ENCODE measurements at places on chromosomes 6 and 20. TPM values are rescaled to one million over a fixed set of nuclear protein-coding genes. Genes with fewer than 3 reads are reported as not detected.

GRCh38 chr6:52102405-52102804, 15.0 kb upstream of the PKHD1 start:
- no peak for DNase-seq

DNA sequence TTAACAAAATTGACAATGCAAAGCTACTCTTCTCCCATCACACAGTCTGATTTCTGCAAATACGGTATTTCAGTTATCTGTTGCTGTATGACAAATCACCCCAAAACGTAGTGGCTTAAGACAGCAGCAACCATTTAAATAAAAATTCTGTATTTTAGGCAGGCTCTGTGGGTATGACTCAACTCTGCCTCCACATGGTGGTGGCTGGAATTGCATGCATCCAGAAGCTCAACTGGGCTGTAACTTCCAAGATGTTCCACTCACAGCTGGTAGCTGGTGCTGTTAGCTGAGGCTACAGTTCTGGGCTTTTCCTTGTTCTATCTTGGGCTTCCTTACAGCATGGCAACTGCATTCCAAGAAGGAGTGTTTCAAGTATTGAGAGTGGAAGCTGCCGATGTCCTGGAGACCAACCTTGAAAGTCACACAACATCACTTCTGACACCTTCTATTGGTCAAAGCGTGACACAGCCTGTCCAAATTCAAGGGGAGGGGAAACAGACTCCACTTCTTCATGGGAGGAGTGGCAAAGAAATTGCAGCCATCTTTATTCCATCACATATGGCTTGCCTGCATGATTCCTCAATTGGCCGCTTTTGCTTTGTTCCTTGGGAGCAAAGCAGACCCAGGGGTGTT, 39.7 kb upstream of the TULP1 start:
- no peak for DNase-seq

DNA sequence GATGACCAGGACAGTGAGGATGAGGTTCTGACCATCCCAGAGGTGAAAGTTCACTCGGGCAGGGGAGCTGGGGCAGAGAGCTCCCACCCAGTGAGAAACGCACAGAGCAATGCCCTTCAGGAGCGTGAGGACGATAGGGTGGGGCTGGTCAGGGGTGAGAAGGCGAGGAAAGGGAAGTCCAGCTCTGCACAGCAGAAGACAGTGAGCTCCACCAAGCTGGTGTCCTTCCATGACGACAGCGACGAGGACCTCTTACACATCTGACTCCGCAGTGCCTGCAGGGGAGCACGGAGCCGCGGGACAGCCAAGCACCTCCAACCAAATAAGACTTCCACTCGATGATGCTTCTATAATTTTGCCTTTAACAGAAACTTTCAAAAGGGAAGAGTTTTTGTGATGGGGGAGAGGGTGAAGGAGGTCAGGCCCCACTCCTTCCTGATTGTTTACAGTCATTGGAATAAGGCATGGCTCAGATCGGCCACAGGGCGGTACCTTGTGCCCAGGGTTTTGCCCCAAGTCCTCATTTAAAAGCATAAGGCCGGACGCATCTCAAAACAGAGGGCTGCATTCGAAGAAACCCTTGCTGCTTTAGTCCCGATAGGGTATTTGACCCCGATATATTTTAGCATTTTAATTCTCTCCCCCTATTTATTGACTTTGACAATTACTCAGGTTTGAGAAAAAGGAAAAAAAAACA, 16.6 kb upstream of the SLC22A1 start:
- no peak for DNase-seq

GRCh38 chr6:111129013-111129412, 41.7 kb downstream of the SLC16A10 start:
- peak; percentile 75 for DNase-seq

GRCh38 chr6:3022765-3023662, 23.3 kb downstream of the NQO2 start:
- DNase-seq, result no peak

GRCh38 chr20:45011108-45011526, 44.8 kb downstream of the STK4 start:
- DNase-seq, result peak; percentile 33

DNA sequence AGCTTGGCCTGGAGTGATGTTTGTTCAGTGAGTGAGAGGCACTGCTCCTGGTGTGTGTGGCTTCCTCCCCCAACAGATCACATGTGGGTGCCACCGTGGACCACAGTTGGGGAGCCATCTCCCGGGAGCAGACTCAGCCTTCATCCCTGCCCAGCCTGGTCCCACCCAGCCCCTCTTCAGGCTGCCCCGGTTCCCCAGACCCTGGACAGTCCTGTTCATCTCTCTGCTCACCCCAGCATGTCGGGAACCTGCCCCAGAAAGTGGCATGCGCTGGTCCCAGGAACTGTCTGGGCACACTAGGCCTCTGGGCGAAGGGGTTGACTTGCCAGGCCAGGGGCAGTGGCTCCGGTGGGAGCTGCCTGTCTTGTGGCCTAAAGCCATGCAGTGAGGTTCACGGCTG, 21.5 kb upstream of the PPP1R3G start:
- DNase-seq, result no peak

- DNase-seq, result no peak
Observed at GRCh38 chr6:136465766-136466303, 84.4 kb downstream of the MAP7 start.

DNA sequence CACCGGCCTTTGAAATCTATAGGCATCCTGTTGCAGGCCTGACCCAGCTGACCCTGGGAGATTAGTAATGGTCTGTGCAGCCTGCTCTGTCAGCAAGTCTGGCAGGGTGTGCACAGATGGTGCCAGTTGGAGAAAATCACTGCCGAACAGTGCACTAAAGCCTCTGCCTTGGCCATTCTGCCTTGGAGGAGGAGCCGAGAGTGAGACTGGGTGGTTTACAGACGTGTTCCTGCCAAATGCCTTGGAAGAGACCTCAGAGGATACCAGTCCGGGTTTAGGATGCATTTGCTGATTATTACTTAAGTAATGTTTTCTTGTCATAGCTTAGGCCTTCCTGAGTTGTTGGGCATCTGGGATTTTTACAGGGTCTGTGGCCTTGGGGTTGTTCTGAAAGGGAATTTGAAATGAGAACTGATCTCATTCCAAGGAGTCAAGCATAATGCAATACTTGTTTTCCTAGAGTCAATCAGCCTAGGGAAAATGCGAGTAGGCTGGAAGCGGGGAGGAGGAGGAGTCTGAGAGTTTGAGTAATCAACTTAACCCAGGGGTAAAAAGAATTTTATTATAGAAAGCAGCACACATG, 292.1 kb downstream of the SOX4 start:
- DNase-seq, result peak; percentile 96

GRCh38 chr6:80923816-80924215, 817.3 kb downstream of the BCKDHB start:
- no peak for DNase-seq

DNA sequence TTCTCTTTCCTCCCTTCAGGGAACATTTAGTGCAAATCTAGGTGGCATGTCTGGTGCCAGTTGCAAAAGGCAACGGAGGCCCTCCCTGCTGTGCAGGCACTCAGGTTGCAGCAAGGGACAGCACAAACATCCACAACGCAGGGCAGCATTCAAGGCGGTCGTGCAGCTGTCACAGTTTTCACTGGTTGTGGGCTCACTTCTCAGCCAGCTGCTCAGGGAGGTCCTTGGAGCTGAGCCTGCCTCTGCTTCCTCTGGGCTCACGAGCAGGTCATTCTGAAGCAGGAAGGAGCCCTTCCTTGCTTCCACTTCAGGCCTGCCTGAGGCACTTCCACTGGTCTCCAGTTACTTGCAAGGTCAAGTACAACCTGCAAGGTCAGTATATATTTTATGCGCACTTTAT, 3.8 kb upstream of the NPEPL1 start:
- no peak for DNase-seq

GRCh38 chr6:41877051-41877680, 18.0 kb downstream of the USP49 start:
- DNase-seq, result no peak

DNA sequence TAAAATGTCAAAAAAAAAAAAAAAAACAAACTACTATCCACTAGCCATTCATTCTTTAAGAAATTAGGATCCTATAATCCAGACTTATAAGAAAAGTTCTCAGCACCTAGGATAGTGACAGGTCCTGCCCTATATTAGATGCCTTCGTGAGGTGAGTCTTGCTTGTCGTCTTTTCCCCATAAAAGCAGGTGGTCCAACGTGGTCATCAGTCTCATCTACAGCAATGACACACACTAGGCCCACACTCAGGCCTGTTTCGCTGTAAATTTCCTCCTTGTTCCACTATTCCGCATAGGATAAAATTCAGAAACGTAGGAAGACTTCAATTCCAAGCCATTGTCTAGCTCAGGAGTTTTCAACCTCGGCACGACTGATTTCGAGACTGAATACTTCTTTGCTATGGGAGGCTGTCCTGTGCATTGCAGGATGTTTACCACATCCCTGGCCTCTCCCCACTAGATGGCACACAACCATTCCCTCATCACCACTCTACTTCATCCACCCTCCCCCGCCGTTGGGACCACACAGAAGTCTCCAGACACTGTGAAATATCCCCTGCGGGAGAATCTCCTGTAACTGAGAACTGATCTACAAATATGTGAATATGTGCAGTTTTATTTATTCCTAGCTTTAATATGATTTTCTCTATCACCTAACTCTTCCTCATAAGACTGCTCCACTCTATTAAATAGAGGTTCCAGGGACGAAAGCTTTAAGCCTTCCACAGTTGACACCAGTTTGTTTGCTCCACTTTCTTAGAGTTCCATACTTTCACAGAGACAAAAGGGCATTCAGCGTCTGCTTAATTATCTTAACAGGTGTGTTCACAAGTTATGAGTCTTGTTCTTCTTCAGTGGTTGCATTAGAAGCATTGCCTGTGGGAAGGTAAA, 346.3 kb downstream of the BMP2 start:
- DNase-seq, result peak; percentile 31

DNA sequence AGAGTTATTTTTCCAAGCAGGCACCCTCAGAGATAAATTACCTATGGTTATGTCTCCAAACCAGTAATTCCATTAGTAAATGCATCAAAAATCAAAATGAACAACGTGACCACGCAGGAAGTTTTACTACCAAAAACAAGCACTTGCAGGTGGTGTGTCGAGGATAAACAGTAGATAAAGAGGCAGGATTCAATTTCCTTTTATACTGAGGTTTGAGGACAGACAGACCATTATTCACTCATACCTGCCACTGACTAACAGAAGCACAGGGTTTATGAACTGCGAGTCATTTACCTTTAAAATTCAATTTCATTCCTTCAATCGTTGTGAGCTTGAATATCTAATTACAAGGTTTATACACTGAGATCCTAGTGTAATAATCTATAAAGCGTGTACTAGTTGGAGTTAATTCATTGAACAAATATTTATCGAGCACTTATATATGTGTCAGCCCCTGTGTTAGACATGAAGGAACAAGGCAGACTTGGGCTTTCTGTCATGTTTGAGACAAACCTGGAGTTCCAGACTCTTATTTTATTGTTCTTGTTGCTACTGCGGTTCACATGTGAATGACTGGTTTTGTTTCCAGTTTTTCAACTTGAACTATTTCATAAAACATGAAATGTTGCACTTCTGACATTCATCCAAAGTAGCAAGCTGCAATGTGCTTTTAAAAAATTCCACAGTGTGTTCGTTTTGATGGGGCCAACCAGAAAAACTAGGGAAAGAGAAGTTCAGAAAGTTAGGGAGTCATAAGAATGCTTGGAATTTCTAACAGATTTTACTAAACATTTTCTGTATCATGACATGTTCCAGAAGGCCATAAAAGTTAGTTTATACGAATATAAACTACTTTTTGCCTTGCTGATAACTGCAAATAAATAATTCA, 205.6 kb downstream of the UST start:
- DNase-seq, result no peak

- DNase-seq, result no peak
Observed at GRCh38 chr20:50305636-50306477, 115.2 kb downstream of the CEBPB start.

DNA sequence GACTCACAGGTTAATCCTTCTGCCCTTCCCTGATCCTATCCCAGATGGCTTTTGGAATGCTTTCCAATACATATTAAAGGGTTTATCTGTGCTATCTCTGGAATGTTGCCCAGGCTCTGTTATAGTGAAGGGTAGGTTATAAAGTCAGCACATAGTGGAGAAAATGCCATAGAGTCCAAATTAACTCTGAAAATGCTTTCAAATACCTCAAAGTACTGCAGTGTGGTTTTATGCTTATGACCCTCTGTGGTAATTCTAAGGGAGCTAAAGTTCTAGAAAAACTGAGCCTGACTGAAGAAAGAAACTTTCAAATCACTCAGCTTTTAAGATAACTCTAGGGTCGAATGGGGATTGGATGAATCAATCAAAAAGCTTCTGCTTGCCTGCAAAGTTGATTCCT, 159.8 kb downstream of the PLCB1 start:
- no peak for DNase-seq

DNA sequence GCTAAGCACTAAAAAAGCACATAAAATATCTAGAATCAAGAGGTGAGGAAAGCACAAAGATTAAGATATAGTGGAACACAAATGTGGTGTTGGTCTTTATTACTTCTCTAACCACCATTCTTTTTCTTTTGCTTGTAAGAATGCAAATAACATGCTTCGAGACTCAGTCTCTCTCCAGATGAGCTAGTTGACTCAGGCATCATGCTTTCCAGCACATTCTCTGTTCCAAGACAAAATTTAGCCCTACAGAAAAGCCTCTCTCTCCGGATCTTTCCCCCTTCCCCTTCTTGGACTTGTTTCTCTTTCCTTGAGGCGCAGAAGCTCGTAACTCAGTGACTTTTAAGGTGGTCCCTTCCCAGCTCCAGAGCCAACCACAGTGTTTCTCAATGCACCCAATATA, 91.0 kb downstream of the FNDC1 start:
- no peak for DNase-seq

DNA sequence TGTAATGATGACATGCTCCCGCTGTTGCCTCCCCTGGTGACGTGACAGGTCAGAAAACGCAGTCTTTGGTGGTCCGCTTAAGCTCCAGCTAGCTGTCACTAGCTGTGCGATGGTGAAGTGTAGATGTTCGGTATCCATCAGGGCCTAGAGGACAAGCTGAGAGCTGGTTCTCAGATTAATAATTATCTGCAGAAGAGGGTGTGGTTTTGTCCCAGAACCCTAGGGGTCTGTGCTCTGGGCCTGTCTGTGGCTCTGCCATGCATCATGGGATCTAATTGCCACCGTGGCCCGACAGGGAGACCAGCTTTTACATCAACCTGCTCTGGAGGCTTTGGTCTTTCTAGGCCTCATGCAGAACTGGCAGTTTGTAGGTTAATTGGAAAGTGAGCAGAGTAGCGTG, 34.1 kb downstream of the ERMARD start:
- no peak for DNase-seq

- no peak for DNase-seq
Observed at GRCh38 chr20:22523499-22524392, 60.6 kb downstream of the FOXA2 start.

Gene SMPDL3A
- total RNA-seq, result 2.0 TPM

Gene MCCD1
- total RNA-seq, result not detected

Gene CBLN4
- not detected for total RNA-seq

Gene KCNG1
- 65.9 TPM for total RNA-seq

Gene DDX39B
- 389 TPM for total RNA-seq

Gene OR2H2
- total RNA-seq, result not detected

Gene LY6G6D
- total RNA-seq, result not detected

Gene SLC24A3
- total RNA-seq, result not detected

Gene AIF1
- total RNA-seq, result not detected

Gene PKIB
- total RNA-seq, result 0.89 TPM

Gene CST5
- total RNA-seq, result not detected

Gene SAMD3
- not detected for total RNA-seq

Gene PTPRT
- not detected for total RNA-seq

Gene MUC21
- not detected for total RNA-seq

Gene PHACTR1
- 0.20 TPM for total RNA-seq

Gene HLA-DRB5
- total RNA-seq, result not detected
